ENCODE measurements at places on chromosomes 4 and X.

- DNase-seq, result no peak
Observed at GRCh38 chrX:110004215-110004614, 1.3 kb downstream of the TMEM164 start.

- DNase-seq, result peak; percentile 35
Observed at GRCh38 chrX:3244203-3244743, 102.2 kb downstream of the MXRA5 start.

DNA sequence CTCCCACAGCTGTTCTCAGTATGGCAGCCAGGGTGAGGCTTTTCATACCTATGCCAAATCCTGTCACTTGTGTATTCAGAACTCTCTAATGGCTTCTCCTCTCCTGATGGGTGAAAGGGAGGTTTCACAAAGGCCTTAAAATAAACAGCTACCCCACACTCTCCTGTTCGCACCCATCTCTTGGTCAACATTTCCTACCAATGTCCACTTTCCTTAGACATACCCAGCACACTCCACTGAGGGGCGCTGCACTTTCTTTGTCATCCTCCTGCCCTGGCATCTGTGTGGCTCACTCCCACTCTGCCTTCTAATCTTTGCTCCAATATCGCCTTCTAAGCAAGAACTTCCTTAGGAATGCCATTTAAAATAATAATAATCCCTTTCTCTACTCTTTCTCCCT, 313.3 kb downstream of the PPP3CA start:
- no peak for DNase-seq

DNA sequence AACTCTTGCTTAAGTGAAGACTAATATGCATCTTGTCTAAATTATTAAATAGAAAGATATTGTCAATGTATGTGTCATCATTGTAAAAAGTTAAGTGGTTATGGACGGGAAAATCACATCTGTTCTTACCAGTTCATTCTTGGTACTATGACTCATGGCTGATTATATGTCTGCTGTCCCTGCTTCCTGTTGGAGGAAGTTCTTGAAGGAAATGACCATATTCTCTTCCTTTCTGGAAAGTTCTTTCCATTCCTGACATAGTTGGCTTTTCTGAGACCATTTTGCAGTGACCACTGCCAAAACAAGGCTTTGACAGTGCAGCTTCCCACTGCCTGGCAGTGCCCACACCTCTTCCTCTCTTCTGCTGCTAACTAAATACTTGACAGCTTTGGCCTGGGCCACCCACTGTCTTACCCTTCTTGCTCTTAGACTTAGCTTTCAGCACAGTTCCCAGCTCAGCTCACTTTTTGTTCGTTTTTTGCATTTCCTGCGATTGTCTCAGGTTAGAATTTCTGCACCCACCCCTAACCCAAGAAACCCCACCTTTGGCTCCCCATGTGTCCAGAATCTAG, 13.2 kb upstream of the CLDN24 start:
- peak; percentile 84 for DNase-seq

- no peak for DNase-seq
Observed at GRCh38 chr4:93466446-93466845, 362.1 kb upstream of the ATOH1 start.

Data from GM03348 (cell line).